Amniotic stem cell (primary cell): ENCODE measurements at places on chromosomes 5 and 9.

GRCh38 chr5:31847354-31847753, 208.4 kb downstream of the PDZD2 start:
- DNase-seq = no peak

DNA sequence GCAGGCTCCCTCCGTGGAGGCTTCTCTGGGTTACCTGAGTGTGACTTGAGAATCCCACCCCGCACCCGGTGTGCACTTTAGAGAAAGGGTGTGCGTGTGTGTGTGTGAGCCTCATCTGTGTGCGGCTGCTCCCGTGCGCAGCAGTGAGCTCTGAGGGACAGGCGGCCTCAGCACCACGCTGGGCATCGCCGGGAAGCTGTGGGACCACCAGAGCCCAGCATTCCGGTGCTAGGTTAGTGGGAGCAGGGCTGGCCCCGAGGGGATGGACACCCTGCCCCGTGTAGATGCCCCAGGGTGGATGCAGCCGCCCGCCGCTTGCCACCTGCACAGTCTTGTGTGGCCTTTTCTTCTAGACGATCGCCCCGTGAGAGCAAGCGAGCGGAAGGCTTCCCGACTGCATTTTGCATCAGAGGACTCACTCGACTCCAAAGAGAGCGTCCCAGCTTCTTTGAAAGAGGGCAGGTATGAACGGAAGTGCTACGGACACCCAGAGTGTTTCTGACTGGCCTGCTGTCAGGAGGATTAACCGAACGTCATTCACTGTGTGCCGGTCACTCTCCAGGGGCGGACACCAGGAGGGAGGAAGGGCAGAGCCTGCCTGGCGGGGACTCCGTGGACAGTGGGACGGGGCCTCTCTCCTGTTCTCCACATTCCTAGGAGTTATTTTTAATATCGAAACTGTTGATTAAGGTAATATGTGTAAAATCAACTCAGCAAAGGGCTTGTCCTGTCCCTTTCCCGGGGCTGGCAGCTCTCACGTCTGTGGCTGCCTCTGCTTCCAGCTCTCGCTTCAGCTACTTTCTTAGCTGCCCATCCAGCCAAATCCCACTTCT, 12.2 kb downstream of the CEP72 start:
- no peak for DNase-seq

DNA sequence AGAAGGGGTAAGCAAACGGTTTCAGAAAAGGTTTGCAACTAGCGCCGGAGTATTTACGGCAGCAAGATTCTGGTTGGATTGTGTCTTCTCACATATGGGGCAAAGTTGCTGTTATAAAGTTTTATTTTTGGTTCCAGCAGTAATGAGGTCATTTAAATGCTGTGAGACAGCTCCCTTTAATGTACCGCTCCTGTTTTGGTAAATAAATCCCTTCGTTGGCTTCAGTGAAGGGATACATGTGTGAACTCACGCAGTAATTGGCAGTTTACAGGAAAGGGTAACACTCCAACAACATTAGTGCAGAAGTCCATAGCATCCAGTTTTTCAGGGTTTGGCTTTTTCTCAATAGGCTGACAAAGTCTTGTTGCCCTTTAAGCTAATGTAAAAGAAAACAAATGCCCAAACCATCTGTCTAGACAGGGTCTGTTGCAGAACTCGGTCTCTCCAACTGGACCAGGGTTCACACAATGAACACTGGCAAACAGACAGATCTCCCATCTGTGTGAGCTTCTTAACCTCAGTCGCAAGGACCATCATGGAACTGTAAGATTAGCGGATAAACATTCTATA, 184.0 kb downstream of the GOLPH3 start:
- DNase-seq = no peak

DNA sequence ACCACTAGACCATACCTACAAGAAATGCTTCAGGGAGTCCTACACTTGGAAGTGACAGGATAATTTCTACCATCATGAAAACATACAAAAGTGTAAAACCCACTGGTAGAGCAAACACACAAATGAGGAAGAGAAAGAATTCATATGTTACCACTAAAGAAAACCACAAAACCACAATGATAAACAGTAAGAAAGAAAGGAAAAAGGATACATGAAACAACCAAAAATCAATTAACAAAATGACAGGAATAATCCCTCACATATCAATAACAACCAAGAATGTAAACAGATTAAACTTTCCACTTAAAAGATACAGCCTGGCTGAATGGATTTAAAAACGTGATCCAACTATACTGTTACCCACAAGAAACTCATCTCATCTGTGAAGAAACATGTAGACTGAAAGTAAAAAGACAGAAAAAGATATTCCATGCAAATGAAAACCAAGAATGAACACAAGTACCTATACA, 83.4 kb downstream of the LPAR1 start:
- DNase-seq = no peak

DNA sequence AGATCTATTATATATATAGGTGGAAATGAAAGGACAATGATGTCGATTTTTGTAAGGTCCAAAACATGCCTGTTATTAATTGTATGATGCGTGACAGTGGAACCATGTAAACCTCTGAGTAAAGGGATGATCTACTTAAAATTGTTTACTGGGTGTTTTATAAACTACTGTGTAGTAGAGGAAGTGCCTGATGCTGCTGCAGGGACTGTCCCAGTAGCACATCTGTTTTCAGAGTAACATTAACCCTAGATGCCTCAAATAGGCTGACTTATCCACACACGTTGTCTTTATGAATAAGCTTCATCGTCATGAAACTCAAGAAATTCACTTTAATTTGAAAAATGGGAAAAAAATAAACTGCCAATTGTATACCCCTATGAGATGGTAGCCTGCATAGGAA, 1.7 kb downstream of the CAMK4 start:
- no peak for DNase-seq

DNA sequence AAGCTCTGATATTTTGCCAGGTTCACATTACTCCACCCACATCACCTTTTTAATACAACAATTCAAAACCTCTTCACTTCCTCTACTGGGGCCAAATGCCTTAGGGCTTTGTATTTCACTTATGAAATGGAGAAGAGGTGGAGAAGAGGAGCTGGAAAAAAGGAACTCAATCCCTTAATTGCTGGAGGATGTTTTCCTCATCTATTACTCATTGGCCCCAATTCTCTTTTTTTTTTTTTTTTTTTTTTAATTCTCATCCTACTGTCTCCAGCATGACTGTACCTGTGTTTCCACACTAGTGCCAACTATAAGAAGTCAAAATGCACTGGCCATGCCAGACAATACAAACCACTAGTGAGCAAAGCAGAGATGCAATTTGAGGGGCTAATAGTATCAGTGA, 20.9 kb downstream of the FAM13B start:
- no peak for DNase-seq

GRCh38 chr5:139946006-139946405, 97.1 kb downstream of the NRG2 start:
- no peak for DNase-seq

- no peak for DNase-seq
Measured at GRCh38 chr5:44332285-44332971, 56.8 kb downstream of the FGF10 start.

DNA sequence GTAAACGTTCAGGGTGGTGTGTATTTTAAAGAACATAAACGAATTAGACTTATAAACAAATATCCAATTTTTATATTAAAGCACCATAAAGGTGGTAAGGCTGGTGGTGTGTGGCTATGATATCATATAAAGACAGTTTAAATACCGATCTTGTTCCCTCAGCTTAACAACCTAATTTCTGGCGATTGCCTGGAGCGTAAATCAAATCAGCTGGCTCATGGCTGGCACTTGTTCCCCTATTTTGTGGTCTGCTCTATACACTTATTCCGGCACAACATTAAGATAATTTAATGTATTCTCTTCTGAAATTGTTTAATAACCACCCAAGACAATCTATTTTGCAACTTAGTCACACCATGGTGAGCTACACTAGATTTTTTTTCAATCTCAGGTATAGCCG, 2.4 kb upstream of the HAPLN1 start:
- no peak for DNase-seq

- DNase-seq = no peak
Measured at GRCh38 chr5:132190161-132190817, 37.4 kb downstream of the P4HA2 start.

DNA sequence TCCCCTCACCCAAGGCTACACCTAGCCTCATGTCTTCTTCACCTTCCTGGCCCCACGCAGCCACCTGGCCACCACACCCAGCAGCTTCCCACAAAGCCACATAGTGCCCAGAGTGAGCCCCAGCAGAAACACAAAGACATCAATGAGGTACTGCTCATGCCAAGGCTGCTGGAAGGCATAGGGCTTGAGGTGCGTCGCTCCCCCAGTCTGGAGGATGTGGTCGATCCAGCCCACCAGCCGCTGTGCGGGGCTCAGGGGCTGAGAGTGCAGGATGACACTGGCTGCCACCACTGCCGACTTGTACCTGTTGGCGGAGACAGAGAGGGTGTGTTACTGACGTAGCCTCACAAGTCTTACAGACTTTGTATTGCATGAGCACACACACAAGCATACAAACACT, 15.8 kb upstream of the CAPSL start:
- no peak for DNase-seq

DNA sequence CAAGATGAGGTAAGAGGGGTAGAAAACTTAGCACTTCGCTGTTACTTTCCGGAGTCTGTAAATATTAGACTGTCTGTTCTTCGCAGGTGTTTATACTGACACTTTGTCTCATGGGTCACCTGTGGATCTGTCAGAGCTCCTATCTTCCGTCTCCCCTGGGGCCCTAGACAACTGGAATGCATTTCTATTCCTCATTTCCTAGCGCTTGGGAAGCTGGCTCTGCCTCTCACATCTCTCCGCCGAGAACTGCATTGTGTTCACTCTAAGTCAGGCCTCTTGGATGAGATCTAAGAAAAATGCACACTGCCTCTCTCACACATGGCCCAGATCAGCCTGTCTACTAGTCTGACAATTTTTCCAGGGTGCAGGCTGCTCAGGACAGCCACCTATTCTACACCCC, 39.5 kb downstream of the PCA3 start:
- no peak for DNase-seq

- no peak for DNase-seq
Measured at GRCh38 chr9:4743131-4743875, 2.3 kb upstream of the AK3 start.

DNA sequence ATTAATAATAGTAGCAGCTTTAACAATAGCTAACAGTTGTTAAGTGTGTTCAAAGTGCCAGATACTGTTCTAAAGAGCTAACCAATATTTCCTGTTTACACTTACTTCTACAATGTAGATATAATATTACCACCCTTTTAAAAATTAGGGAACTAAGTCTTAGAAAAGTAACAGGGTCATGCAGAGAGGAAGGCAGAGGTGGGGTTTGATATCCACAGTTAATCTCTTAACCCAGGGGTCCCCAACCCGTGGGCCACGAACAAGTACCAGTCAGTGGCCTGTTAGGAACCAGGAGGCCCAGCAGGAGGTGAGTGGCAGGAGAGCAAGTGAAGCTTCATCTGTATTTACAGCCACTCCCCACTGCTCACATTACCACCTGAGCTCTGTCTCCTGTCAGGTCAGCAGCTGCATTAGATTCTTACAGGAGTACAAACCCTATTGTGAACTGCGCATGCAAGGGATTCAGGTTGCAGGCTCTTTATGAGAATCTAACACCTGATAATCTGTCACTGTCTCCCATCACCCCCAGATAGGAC, 89.1 kb downstream of the ACTL7B start:
- no peak for DNase-seq

- no peak for DNase-seq
Measured at GRCh38 chr5:1552521-1553255, 28.9 kb upstream of the LPCAT1 start.
